Natural killer cell (primary cell): ENCODE measurements at places on chromosomes 5 and 9.

DNA sequence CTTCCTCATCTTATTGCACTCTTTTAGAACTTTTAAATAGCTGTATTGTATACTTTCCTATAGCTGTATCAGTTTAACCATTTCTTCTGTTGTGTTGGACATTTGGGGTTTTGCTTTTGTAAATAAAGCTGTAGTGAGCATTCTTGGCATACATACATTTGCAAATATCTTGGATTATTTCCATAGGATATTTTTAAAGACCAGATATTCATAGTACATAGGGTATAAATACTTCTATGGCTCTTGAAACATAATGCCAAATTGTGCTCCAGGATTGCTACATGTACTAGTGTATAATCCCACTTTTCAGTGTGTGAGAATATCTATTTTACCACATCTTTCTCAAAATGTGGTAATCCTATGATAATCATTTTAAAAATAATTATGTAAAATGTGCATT, 51.2 kb downstream of the SCAMP1 start:
- DNase-seq, result no peak

GRCh38 chr9:116798521-116798920, 111.4 kb downstream of the TRIM32 start:
- no peak for DNase-seq

- no peak for DNase-seq
These were observed 65.9 kb downstream of the ELL2 start for GRCh38 chr5:95895771-95896170.

DNA sequence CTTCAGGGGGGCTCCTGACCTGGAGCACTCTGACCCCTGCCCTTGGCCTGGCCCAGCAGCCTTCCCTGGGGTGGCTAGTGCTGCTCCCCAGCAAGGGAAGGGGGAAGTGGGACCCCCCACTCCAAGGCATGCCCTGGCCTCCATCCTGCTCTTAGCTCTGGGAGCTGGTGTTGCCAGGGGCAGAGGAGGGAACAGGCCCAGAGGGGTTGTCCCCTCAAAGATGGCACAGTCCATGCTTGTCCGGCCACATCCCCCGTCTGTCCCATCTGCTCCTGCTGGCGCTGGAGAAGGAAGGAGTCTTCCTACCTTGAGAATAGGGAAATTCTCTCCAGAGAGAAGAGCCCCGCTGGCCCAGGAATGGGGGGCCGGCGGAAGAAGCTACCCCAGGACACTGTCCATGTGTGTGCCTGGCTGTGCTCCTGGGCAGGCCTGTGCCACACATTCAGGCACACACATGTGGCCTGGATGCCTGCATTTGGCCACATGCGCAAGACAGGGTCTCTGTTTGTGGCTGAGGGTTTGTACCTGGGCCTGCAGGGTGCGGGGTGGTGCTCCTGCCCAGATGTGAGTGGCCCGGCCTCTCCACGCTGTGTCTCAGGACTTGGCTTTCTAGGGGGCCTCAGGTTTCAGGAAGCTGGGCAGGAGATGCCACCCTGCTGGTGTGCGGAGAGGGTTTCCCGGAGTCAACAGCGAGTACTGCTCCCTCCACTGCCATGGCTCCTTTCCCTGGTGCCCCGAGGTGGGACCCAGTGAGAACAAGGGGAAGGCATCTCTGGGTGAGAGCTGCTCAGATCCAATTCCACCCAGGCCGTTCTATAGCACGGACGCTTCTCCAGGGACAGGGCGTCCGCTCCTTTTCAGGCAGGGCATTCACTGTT, 247.1 kb downstream of the PBX3 start:
- DNase-seq, result no peak

- DNase-seq, result no peak
These were observed 96.3 kb upstream of the VCAN start for GRCh38 chr5:83375049-83375745.

GRCh38 chr9:107229241-107229741, 53.8 kb upstream of the RAD23B start:
- DNase-seq, result no peak

DNA sequence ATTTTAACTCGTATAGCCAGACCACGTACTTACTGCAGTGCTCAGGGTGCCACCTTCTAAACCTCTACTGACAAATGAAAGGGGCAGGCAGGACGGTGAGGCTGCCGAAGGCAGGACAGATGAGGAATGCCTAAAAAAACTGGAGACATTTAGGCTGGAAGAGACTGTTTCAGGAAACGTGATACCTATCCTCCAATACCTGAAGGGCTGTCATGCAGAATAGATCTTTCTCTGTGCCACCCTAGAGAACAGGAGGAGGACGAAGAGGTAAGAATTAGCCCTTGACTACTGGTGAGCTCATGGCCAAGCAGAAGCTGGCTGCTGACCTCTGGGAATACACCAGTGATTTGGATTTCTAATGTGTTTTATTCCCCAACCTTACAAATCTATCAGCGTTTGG, 139.4 kb downstream of the EFNA5 start:
- DNase-seq, result no peak

DNA sequence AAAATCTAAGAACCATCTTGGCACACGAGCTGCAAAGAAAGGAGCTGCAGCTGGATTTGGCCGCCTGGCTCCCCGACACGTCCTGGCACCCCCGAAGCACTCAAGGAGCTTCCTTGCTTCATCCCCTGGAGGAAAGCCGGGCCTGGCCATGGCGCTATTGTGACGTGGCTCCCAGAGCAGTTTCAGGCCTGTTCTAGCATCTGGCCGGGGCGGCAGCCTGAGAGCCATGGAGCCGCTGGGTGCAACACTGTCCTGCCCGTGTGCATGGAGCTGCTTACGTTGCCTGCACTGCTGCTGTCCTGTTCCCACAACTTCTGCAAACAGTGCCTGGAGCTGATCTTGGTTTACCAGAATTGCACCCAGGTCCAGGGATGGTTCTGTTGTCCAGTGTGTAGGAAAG, 63.5 kb downstream of the PTPDC1 start:
- DNase-seq, result no peak

DNA sequence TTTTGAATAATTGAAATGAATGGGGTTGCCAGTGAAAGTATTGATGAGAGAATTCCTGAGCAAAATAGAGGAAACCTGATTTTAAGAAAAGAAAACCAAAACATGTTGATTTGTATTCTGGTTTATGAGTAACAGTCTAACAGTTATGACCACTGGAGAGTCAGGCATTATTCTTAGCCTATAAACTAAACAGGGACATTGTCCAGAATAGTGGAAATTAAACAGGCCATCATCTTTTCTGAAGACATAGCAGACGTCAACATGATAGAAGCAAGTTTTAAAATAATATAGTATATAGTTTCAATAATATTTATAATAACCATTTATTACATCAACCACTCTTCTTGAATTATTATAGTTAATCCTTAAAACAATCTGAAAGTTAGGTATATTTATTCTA, 178.3 kb upstream of the MPDZ start:
- no peak for DNase-seq

DNA sequence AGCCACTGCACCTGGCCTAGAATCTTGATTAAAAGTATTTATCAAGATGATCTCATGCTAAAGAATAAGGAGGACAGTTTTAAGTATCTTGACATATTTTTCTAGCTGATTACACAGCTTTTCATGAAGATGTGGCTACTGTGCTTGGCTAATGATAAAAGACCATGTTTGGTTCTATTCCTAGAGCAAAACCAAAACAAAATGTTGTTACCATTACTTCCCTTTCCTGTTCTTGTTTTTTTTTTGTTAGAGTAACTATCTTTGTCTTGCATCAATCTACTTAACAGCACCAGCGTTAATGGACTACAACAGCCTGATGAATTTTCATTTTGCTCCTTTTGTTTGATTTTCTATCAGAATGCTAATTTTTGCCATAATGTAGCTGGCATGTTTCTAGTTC, 86.2 kb upstream of the DHFR start:
- DNase-seq, result no peak

GRCh38 chr5:168530621-168531150, 1.6 kb downstream of the FBLL1 start:
- no peak for DNase-seq

GRCh38 chr5:2744485-2744884, 7.0 kb downstream of the IRX2 start:
- no peak for DNase-seq

DNA sequence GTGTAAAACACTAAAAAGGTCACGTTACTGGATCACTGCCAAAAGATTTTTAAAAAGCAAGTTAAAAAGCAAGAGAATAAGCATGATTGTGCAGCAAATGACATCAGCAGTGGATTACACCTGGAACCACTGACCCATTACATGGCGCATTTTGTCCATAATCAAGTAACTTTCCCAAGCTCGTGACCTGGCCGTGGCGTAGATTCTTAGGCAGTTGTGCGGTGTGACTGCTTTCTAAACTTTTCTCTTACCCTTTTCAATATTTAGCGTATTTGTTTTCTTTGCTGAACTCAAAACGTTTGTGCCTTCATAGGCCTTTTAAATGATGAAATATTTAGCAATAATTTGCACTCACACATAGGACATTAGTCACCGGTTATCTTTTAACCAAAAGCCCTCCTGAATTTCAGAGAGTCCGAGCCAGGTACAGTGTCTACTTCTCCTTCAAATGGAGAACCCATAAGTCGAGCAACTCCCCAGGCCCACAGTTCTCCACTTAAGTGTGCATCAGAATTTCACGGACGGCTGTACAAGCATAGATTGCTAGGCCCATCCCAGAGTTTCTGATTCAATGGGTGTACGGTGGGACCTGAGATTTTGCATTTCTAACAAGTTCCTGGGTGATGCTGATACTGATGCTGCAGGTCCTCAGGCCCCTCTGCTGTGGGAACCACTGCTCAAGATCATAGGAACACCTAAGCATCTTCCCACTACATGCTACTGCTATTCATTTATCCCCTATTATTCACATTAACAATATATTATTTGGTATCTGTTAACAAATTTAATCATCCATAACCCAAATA, 144.4 kb downstream of the GLIS3 start:
- DNase-seq, result no peak

DNA sequence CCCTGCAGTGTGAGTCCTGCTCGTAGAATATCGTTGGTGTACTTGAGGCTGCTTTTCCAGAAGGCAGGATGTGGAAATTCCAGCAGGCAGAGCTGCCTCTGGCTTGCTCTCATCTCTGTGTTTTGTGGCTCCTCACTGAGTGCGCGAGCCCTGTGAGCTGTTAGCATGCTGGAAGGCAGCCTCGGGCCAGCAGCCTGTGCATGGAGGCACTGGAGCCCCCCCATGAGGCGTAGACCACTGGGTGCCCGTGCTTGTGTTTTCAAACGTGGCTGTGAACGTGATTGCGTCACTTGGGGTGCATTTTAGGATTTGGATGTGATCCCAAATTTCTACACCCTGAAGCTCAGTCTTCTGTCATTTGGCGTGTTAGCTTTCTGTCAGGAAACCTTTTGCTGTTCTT, 3.2 kb downstream of the WDR5 start:
- DNase-seq, result no peak

DNA sequence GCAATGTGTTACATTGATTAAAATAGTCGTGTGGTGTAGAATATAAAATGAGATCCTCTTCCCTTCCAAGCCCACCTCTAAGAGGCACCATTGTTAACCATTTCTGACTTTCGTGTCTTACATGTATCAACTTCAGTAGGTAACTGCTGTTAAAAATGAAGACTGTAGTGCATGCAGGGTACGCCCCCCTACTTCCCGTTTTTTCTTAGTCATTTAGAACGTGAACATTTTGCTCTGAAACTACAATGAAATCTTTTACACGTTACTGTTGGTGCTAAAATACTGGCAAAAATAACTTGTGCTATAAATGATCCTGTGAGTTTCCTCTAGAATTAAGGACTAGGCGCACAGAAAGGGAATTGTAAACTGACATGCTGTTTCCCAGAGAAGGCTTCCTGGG, 41.5 kb downstream of the WNK2 start:
- DNase-seq, result no peak

GRCh38 chr5:151182976-151183375, 25.4 kb upstream of the ANXA6 start:
- no peak for DNase-seq

- DNase-seq, result no peak
These were observed 69.2 kb downstream of the CDK5RAP2 start for GRCh38 chr9:120510816-120511215.

GRCh38 chr9:129987047-129987446, 55.9 kb downstream of the FNBP1 start:
- DNase-seq, result no peak

DNA sequence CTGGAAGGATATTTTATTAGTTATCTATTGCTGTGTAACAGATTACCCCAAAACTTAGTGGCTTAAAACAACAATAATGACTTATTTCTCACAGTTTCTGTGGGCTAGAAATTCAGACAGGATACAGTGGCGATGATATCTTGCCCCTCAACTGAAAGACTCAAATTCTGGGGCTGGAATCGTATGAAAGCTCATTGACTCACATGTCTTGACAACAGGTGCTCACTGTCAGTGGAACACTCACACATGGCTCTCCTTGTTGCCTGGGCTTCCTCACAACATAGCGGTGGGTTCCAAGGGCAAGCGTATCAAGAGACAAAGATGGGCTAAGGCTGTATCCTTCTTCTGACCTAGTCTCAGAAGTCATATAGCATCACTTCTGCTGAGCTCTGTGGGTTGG, 3.7 kb upstream of the GNPDA1 start:
- DNase-seq, result no peak

DNA sequence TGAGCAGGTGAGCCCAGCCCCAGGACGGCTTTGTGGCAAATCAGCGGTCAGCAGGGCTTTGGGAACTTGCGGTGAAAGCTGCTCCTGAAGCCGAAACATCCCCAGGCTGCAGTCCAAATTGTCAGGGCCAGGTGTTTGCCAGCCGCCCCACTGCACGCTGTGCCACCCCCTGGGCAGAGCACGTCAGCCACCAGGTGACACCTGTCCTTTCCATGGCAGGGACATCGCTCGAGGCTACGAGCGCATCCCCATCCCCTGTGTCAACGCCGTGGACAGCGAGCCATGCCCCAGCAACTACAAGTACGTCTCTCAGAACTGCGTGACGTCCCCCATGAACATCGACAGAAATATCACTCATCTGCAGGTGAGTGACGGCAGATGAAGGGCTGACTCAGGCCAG, 64.4 kb upstream of the CACNA1B start:
- DNase-seq, result no peak

- no peak for DNase-seq
These were observed 42.7 kb downstream of the NKD2 start for GRCh38 chr5:1051366-1051720.

DNA sequence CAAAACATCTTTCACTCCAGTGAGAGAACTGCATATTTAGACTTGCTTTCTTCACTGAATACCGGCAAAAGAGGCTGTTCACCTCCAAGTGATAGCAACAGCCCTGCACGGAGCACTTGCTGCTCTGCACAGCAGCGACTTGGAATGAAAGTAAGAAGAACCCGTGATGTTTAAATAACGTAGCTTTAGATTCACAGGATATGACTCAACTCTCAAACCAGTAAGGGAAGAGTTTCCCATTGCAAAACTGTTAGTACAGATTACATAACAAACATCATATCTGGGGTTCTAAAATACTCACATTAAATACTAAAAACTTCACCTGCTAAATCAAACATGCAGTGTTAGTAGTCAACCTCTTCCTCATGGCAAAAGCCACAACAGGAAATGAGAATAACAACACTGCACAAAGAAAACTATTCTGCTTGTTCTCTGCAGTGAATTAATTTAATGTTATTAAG, 203.4 kb downstream of the MCTP1 start:
- peak; percentile 49 for DNase-seq

- no peak for DNase-seq
These were observed 6.2 kb downstream of the DMRT3 start for GRCh38 chr9:982394-983230.

GRCh38 chr5:169029661-169030274, 271.2 kb downstream of the SLIT3 start:
- DNase-seq, result no peak

- no peak for DNase-seq
These were observed 119.7 kb upstream of the SPATA31C2 start for GRCh38 chr9:88258024-88258423.
